ENCODE measurements at places on chromosomes 5 and 9. TPM values are rescaled to one million over a fixed set of nuclear protein-coding genes. Genes with fewer than 3 reads are reported as not detected.
A peak's percentile ranks its signal among the peaks of the same experiment; 100 is the strongest.

Gene NTNG2
- total RNA-seq, result 2.5 TPM

- H3K27ac ChIP-seq, result peak overlapping the region; percentile 85
- H3K4me3 ChIP-seq, result peak overlapping the region; percentile 50
- H3K4me1 ChIP-seq, result peaks cover 40% of the 10 kb centered on the region
- peak; percentile 84 for DNase-seq
- H3K36me3 ChIP-seq, result no peaks in the 10 kb centered on the region
Observed at GRCh38 chr5:96566833-96567587, 95.2 kb upstream of the CAST start.

DNA sequence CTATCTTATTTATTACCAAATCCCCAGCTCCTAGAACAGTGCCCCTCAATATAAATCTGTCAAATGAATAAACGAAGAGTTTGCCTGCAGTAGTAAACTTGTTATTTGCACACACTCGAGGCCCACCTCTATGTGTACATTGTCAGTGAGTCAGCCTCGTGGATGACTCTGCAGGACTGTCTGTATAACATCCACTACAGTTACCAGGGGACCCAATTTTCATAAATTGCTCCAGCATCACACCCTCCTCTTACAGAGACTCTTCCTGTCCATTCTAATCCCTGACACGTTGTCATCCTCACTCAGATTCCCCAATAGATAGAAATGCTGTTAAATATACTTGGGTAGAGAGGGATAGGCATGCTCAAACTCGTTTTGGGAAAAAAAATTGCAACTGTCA is 478.5 kb downstream of the RAB3C start:
- H3K4me1 ChIP-seq, result peaks cover 28% of the 10 kb centered on the region
- no peaks in the 10 kb centered on the region for H3K27me3 ChIP-seq
- H3K27ac ChIP-seq, result no peak overlapping the region

- no peaks in the 10 kb centered on the region for H3K27me3 ChIP-seq
- H3K36me3 ChIP-seq, result peaks cover 95% of the 10 kb centered on the region
- no peak for DNase-seq
- H3K4me3 ChIP-seq, result no peak overlapping the region
Observed at GRCh38 chr5:14364576-14365472, 216.8 kb upstream of the OTULINL start.

Gene CDH12
- total RNA-seq, result not detected

Gene PLCXD3
- total RNA-seq, result 0.22 TPM

GRCh38 chr9:127344368-127345000 is 52.5 kb upstream of the SLC2A8 start:
- H3K4me1 ChIP-seq, result no peaks in the 10 kb centered on the region
- H3K36me3 ChIP-seq, result no peaks in the 10 kb centered on the region
- H3K27me3 ChIP-seq, result 0 out of 2 replicates have a peak, but pooled peaks cover 15% of the 10 kb centered on the region
- peak; percentile 30 for DNase-seq
- H3K27ac ChIP-seq, result no peak overlapping the region

DNA sequence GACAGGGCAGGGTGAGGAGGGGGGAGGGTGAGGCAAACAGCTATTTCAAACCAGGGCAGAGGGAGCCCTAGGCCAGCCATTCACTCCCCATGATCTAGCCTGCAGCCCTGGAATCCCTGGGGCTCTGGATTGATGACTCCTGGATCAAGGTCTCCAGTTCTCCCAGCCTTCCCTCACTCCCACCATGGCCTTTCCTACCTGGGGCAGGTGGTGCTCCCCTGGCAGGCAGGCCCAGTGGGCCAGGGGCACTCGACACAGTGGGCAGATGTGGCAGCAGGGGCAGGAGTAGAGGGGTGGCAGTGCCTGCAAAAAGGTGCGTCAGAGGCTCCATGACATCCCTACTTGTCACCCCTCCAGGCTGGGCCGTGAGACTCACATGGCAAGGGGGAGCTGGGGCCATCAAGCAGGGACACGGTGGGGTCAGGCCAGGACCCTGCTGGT is 6.0 kb downstream of the KIF12 start:
- DNase-seq, result no peak
- no peak overlapping the region for H3K4me3 ChIP-seq
- H3K4me1 ChIP-seq, result no peaks in the 10 kb centered on the region

DNA sequence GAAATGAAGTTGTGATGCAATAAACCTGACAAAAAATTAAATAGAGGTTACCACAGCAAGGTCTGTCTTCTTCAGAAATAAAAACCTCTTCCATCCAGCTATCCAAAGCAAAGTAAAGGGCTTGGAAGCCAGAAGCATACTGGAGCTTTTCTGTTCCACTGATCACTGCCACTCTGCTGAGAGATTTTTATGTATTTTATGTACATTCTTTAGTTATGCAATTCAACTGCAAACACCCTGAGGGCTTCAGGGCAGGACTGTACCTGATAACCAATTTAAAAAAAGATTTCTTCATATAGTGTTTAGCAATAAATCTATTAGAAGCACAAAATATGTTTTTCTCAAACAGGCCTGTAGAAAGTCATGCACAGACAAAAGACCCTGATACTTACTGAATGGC is 326.9 kb upstream of the PUM3 start:
- H3K27me3 ChIP-seq, result no peaks in the 10 kb centered on the region
- H3K4me3 ChIP-seq, result no peak overlapping the region
- no peaks in the 10 kb centered on the region for H3K4me1 ChIP-seq
- no peak for DNase-seq
- H3K36me3 ChIP-seq, result no peaks in the 10 kb centered on the region

Gene PCDHA8
- not detected for total RNA-seq

Data from GM23248 (cell line).